Pancreas (tissue), 10 donors: ENCODE measurements at places on chromosomes 4 and X. TPM values are rescaled to one million over a fixed set of nuclear protein-coding genes. Genes with fewer than 3 reads are reported as not detected.

TXLNG gene
- polyA plus RNA-seq = 5.2 TPM

HSFX4 gene
- polyA plus RNA-seq = 0.09 TPM

MAGEB1 gene
- not detected for polyA plus RNA-seq

MAP7D2 gene
- 3.6 TPM for polyA plus RNA-seq
